Stimulated activated CD4-positive, alpha-beta T cell treated with anti-CD3 and anti-CD28 coated beads, Interleukin-15, amount 100 ng/mL, for 1 hour (primary cell): ENCODE measurements at places on chromosomes 13 and 19.

DNA sequence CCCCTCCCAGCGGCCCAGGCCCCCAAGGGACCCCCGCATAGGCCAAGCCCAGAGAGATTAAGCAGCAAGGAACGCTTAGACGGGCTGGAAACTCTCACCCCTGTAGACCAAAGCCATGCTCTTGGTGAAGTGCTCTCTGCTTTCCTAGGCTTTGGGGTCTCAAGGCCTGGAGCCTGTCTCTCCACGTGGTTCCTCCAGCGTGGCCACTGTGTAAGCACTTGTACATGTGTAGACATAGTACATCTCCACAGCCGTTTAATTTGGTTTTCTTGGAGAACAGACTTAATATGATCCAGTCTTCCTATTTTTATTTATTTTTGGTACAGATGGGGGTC lies 1.1 kb downstream of the NUDT19 start:
- DNase-seq = no peak

DNA sequence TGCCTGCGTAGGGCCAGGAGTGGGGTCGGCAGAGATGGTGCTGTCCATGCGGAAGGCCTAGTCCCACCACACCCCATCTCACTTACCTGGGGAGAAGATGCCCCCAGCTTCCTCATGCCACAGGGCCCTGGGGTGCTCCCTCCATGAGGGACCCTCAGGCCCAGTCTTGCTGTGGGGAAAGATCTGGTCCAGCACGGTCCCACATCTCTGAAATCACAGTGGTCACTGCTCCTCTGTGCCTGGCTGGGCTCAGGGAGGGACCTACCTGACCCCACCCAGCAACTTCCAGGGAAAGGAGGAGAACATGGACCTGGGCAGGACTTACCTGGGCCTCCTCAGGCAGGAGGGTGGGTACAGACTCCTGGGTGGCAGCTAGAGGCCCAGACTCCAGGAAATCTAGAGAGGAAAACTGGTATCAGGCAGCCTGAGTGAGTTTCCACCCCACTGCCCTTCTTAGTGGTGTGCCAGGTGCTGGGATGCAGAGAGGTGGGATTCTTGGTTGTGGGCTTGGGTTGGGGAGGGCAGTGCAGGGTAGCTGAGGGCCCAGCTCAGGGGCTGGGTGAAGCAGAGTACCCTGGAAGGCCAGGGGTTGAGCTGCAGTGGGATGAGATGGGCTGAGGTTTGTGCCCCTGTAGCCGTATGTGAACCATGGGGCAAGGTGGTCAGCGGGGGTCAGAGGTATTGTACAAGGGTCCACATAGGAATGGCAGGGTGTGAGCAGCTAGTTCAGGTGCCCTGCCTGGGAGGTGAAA lies 3.8 kb downstream of the MZF1 start:
- no peak for DNase-seq

GRCh38 chr13:51587372-51587771 lies 3.1 kb downstream of the WDFY2 start:
- DNase-seq = no peak

GRCh38 chr13:78024996-78025395 lies 106.4 kb upstream of the EDNRB start:
- no peak for DNase-seq

DNA sequence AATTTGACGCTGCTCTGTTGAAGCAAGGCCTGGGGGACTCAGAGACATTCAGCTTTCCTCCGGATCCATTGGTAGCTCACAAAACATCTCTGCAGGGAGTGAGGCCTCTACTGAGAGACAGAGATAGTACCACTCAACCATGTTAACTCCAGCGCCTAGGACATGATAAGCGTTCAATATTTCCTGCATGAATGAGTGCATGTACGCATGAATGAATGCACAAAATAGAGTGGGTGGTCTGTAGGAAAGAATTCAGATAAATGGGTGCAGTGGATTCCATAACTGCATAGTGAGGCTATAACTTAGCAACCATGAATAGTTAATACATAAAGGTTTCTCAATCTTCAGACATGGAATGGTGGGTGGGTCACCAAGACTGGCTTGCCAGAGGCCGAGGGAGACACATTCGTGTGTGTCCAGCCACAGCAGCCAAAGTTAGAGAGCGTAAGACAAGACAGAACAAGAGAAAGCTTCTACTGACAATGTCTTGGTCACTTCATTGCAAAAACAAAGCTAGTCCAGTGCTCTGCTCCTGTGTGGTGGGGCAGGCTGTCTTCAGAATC lies 36.3 kb upstream of the RCBTB2 start:
- no peak for DNase-seq

DNA sequence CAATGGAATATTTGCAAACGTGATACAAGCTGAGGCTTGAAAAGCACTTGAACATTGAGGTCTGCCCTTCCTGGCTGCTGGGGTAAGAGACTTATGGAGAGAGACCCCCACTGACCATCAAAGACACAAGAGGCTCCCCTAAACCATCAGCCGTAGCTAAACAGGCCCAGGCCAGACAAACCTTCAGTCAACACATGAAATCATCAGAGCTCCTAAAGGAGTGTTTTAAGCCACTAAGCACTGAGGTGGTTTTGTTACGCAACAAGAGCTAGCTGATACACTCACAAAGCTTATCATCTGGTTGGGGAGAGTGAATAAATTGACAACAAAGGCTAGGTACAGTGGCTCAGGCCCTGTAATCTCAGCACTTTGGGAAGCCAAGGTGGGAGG lies 110.4 kb downstream of the ZNF557 start:
- no peak for DNase-seq

DNA sequence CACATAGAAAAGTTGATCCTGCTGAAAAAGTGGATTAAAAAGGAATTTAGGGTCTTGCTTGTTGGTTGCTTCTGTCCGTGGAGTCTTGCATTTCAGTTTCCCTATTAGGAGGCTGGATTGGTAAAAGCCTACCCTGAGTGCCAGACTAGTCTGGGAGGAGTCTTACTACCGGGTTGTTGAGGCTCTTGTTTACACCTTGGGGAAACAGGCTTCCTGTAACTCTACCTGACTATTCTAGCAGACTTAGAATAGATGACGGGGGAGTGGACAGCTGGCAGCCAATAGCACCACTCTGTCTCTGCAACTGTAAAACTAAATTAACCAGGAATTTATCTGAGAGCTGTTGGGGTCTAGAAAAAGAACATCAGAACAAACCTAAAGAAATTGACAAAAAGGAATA lies 11.3 kb upstream of the MPHOSPH8 start:
- no peak for DNase-seq

DNA sequence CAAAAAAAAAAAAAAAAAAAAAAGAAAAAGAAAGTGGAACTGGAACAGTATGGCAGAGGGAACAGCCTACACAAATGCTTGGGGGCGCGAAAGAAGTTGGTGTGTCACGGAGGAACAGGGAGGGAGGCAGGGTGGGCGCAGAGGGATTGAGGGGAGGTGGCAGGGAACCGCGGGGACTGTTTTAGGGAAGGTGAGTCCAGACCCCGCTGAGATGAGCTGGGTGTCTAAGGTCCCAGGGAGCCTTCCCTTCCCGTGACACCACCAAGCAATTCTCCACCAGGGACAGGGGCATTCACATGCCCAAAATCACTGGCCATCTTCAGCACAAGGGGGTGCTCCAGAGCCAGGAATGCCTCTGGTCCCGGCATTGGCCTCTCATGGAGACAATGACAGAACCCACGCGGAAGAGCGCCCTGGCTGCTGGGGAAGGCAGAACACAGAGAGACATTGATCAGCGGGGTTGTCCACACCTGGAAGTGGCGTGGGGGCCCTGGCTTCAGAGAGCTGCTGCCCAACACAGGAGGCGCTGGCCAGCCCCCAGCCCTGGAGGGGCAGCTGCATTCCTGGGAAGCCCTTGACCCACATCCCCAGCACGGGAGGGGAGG lies 6.9 kb downstream of the PEAK3 start:
- no peak for DNase-seq

DNA sequence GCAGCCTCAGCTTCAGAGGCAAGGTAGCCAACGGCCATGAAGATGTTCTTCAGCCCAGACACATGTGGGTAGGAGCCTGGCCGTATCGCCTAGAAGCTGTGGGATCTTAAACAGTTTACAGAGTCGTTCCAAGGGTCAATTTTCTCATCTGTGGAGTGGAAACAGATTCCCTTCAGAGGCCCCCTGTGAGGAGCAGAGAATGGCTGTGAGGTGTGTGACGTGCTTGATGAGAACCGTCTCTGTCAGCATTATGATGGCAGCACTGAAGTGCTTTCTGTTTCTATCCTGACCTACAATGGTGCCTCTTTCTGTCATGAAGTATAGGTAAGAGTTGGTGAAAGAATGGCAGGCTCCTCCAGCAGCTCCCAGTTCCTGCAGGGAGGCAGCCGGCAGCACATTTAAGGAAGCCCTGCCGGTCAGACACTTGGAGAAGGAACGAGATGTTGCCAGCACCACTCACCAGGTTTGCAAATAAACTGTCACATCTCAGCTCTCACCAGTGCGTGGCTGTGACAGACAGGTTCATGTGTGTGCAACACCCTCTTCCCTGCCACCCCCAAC lies 277.3 kb downstream of the FOXO1 start:
- peak; percentile 12 for DNase-seq

DNA sequence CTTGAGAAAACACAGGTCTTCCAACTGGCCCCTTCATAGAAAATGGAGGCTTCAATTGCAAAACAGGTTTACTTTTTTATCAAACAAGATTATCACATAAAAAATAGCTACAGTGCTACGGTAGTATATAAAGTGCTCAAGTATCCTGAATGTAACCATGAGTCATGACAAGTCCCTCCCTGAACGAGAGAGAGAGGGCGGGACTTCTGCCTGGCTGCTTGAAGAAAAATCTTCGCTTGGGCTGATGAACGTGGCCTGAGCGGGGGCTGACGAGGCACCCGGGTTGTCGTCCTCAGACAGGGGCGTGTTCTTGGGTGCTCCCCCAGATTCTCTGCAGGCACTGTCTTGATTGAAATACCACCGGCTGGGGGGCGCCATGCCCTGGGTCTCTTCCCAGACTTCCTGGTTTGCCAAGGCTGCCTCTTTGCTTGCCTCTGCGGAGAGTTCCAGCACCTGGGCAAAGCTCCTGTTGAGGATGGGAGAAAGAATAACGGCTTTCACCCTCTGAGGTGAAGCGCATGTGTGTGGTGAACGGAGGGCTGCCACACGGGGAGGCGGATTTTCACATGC lies 23.2 kb upstream of the CPAMD8 start:
- no peak for DNase-seq

GRCh38 chr19:3142292-3142670 lies 6.4 kb downstream of the GNA15 start:
- peak; percentile 26 for DNase-seq

GRCh38 chr19:56732976-56733375 lies 61.4 kb upstream of the ZNF835 start:
- DNase-seq = no peak

DNA sequence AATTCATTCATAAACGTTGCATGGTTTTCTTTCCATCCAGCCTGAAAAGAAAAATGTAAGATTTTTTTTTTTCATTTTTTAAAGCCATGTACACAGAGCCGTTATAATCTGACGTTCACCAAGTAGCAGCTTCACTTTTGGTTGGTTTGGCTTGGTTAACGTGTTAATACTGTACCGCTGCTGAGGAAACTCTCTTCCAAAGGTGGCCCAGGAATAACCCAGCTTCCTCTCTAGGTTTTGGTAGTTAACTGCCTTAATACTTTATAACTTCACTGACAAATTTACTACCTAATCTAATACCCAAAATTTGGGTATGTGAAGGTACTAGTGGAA lies 1.7 kb downstream of the INTS6 start:
- DNase-seq = no peak

DNA sequence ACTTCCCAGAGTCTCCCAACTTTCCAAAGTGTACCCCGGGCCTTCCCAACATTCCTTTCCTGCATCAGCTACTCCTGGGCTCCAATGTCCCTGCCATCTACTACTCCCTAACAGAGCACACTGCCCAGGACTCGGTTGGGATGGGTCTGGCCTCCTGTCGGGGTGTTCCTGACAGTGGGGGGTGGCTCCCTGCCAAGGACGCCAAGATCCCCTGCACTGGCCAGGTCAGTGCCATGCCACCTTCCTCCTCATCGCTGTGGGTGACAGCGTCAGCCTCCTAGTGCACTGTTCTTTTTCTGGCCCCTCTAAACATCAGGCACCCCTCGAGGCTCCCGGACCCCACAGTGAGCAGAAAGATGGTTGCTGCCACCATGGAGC lies 13.8 kb downstream of the EPS15L1 start:
- DNase-seq = no peak

DNA sequence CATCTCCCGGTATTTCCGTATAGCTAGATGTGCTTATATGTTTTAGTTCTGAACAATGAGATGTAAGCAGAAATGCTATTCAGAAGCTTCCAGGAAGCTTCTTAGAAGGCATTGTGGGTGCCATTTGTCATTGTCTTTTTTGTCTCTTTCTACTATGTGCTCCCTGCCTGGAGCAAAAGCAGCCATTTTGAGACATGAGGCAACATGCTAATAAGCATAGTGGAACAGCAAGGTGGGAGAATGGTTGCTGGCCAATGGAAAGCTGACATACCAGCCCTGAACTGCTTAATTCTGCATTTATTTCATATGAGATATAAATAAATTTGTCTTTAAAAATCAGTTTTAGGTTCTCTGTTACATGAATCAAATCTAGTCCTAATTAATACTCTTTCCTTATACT lies 299.7 kb downstream of the LMO7 start:
- DNase-seq = no peak
